CD4-positive, alpha-beta T cell treated with Interleukin-21 for 1 hour (primary cell): ENCODE measurements at places on chromosomes 3 and 15.

DNA sequence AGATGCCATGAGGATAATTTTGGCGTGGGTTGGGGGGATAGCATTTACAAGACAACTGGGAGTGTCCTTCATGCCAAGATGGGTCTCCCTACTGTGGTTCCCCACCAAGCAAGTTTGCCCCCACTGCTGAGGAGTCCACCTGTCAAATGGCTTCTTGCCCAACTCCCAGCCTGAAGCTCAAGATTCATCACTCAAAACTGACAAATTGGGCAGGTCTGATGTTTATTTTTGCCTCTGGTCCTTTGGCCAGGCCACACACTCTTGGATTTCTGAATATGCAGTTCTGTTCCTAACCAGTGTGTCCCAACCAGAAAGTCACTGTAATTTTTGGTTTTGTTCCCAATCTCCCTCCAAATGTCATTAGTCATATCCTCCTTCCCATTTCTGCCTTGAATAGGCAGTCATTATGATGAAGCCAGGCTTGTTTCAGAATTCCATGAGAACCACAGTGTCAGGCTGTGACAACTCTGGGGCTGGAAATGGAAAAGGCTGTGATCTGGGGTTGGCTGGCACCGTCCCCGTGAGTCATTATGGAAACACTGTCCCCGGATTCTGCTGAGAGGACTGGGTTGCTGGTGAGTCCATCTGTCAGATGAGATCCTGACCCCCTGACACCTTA lies 29.3 kb upstream of the MEF2A start:
- no peak for DNase-seq

GRCh38 chr3:16423947-16424673 lies 89.4 kb downstream of the RFTN1 start:
- no peak for DNase-seq

- DNase-seq, result no peak
Observed at GRCh38 chr15:39852250-39852649, 67.8 kb downstream of the GPR176 start.

DNA sequence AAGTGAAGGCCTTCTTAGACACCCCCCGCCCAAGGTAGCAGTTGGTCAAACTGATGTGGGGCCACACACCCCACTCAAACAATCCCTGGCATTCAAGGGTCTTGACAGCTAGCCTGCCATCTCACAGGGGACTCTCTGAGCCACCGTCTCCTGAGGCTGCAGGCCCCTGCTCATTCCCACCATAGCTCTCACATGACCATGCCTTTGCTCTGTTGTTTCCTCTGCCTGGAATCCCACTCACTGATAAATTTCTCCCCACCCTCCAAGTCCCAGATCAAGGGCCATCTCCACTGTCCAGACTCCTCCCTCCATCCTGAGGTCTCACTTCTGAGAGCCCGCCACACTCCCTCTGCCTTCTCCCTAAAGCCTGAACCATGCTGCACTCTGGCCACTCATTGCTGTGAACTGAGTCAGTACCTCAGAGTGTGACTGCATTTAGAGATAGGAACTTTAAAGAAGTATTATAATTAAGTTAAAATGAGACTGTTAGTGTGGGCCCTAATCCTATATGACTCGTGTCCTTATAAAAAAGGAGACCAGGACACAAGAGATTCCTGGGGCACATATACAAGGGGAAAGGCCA lies 10.0 kb downstream of the WNT7A start:
- no peak for DNase-seq

DNA sequence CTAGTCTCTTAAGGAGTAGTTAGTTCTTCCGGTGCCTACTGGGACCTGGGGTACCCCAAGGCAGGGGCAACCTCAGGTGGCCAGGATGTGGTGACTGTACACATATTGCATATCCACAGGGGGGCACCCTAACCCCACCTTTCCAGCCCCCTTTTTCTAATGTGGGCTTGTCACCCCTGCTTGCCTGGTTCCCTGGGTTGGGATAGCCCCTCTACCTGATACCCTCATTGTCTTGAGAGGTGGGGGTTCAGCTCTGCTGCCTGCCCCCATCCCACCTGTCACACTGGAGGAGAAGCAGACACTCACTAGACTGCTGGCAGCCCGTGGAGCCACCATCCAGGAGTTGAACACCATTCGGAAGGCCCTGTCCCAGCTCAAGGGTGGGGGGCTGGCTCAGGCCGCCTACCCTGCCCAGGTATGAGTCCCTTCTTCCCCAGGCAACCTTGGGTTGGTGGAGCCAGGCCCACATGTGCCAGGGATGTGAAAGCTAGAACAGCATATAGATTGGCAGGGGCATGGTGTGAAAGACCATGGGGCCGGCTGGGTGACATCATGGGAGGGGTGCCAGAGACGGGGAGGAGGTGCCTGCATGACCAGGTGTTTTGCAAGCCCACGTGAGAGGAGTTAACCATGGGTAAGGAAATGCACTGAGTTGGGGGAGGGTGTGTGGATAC lies 4.0 kb downstream of the GLYCTK start:
- peak; percentile 49 for DNase-seq

DNA sequence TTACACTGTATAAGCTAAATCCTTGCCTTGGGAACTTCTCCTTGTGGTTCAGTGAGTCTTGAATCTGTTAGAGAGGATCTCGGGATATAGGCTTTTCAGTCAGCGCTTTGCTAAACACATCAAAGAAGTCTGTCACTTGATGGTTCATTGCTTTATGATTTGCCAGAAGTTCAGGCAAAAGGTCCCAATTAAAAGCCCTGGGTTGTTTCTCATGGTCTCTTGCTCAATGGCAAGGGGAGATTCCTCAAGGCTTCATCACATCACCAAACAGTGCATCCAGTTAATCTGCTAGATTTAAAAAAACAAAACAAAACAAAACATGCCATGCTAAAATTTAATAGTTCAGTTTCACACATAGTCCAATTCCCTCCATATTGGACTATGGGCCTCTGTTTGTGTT lies 114.8 kb downstream of the FILIP1L start:
- no peak for DNase-seq

GRCh38 chr3:184405075-184406030 lies 25.5 kb downstream of the CHRD start:
- no peak for DNase-seq

DNA sequence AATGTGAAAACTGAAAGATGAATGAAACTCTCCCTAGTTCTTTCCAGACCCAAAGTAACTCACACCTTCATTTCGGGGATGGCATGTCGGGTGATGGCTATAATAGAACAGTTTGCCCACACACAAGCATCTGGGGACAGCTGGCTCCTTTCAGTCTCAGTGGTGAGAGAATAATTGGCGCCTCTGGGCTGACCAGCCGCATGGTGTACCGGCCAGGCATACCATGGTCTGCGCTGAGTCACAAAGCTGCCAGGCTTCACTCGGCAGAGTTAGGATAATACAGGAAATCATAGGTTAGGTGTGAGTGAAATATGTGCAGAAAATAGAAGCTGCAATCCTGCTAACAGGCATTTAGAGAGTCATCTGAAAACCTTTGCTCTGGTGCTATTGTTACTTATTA lies 80.4 kb upstream of the IGF1R start:
- no peak for DNase-seq

DNA sequence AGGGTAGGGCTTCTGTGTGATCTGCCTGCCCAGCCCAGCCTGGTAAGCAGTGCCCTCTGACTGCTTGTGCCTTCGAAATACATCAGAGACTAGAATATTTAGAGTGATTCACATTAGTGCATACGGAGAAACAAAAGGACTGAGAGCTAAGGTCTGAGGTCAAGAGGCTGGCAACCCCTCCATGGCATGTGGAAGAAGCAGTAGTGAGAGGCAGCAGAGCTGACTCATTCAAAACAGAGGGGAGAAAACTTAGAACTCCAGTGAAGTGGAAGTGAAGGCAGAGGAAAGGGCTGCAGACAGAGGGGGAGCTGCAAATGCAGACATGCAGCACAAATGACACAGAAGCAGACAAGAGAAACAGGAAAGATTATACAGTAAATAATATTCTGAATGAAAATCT lies 61.6 kb downstream of the ULK4 start:
- no peak for DNase-seq

GRCh38 chr3:126685021-126685420 lies 19.0 kb upstream of the CHCHD6 start:
- DNase-seq, result no peak

GRCh38 chr3:154102225-154102624 lies 19.0 kb upstream of the ARHGEF26 start:
- DNase-seq, result no peak
